Activated T-helper 2 cell treated with anti-CD3 and anti-CD28 coated beads, Interferon-gamma antibody, Interleukin-2, Interleukin-4, amounts not matched to agents 10 μg/mL and 5 μg/mL and 100 μg/mL, durations not matched to agents 14 hours and 24 hours and 36 hours (primary cell): ENCODE measurements at places on chromosomes 11 and 22. TPM values are rescaled to one million over a fixed set of nuclear protein-coding genes. Genes with fewer than 3 reads are reported as not detected.

DEPDC7 gene
- 0.57 and 0.82 TPM in 2 replicates for total RNA-seq

KCNK4 gene
- total RNA-seq = not detected in 2 replicates

DNA sequence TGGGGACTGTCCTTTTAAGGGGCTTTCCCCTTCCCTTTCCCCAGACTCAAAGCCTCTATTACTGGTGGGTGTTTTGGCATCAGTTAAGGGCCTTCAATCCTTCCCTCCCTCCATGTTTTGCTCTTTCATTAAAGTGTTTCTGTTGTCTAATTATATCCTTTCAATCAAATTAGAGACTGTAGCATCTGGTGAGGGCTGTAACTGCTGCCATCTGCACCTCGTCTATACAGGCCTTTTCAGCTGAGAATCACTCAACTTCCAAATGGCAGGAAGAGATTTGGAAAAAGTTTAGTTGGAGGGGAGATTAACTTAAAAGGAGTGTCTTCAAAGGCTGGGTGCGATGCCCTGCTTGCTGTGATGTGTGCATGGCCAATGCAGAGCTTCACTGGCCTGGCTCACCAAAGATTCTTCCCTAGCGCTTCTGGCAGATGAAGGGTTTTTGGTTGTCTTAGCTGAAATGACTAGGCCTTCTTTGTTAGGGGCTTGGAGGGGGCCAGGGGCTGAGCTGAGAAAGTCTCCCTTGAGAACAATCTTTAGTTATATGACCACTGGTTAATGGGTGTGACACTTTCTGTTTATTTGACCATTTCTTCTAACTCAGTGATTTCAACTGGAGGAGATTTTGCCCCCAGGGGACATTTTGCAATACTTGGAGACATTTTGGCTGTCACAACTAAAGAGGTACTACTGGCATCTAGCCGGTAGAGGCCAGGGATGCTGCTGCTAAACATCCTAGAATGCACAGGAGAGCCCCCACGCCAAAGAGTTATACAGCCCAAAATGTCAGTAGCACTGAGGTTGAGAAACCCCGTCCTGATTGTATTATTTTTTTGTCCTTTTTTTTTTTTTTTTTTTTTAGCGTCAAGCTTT, 7.5 kb downstream of the KREMEN1 start:
- peaks cover 2% of the 10 kb centered on the region for H3K4me1 ChIP-seq
- DNase-seq = no peak
- no peak overlapping the region for H3K4me3 ChIP-seq
- H3K27ac ChIP-seq = no peak overlapping the region
- H3K36me3 ChIP-seq = no peaks in the 10 kb centered on the region
- H3K27me3 ChIP-seq = peaks cover 43% of the 10 kb centered on the region

KRTAP5-2 gene
- not detected in 2 replicates for total RNA-seq

BIRC2 gene
- 28.0 and 30.4 TPM in 2 replicates for total RNA-seq

DNA sequence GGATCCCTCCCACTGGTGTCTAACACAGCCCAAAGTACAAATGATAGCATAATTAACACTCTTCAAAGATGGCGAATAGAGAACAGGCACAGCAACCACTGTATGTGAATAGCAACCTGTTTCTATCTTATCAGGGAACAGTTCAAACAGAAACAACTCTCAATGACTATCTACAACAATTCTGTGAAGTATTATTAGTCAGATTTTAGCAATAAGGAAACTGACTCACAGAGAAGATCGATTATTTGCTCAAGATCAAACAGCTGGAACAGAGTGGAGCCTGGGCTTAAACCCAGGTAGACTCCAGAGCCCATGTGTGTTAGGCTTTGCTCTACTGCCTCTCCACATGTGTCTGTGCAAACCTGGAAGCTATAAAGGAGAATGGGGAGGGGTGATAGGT, 88.7 kb downstream of the C11orf58 start:
- no peak overlapping the region for H3K27ac ChIP-seq
- H3K4me3 ChIP-seq = no peak overlapping the region
- no peak for DNase-seq
- H3K4me1 ChIP-seq = peaks cover 11% of the 10 kb centered on the region
- H3K36me3 ChIP-seq = peaks cover 49% of the 10 kb centered on the region
- H3K27me3 ChIP-seq = no peaks in the 10 kb centered on the region

DNA sequence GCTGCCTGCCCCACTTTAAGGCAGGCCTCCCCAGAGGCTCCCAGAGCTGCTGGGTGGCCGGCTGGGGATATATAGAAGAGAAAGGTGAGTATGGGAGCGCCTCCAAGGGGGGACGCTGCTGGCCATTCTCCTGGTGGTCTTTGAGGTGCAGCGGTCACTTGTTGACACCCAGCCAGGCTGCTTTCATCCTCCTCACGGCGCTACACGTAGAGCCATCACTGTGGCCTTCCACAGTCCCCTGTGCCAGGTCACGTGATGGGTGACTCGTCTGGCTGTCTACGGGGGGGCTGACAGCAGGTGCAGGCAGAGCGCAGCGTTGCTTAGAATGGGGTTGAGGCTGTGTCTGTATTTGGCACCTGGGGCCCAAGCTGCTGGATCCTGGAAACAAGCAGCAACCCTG, 1.9 kb downstream of the ACR start:
- DNase-seq = peak; percentile 4
- H3K27me3 ChIP-seq = no peaks in the 10 kb centered on the region
- H3K4me1 ChIP-seq = no peaks in the 10 kb centered on the region
- H3K27ac ChIP-seq = no peak overlapping the region

DNA sequence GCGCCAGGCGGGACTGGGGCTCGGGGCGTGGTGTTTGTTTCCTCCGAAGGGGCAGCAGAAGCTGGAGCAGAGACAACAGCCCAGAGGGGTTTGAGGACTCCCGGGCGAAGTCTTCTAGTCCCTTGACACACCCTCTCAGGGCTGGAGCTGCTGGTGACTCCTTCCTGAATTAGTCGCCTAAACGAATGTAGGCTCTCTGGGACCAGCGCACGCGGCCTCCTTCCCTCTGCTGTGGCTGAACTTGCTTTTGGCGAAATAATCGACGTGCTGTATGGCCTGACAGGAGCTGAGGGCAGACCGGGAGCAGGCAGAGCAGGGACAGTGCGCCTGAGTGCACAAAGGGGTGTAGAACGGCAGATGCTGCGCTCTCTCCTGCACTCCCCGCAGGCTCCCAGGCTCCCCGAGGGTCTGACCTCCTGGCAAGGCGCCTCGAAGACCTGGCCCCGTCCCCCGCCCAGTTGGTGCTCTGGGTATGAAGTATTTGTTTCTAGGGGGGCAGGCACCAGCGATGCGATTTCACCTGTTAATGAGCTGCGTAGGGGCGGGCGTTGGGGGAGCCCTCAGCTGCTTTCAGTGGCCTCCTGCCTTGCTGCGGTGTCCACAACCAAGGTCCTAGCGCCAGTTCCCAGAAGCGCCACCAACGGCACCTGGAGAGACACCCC, 5.3 kb downstream of the SLC17A6 start:
- H3K36me3 ChIP-seq = peaks cover 3% of the 10 kb centered on the region
- DNase-seq = no peak
- peaks cover 64% of the 10 kb centered on the region for H3K27me3 ChIP-seq
- H3K4me3 ChIP-seq = no peak overlapping the region
- peaks cover 4% of the 10 kb centered on the region for H3K4me1 ChIP-seq

DNA sequence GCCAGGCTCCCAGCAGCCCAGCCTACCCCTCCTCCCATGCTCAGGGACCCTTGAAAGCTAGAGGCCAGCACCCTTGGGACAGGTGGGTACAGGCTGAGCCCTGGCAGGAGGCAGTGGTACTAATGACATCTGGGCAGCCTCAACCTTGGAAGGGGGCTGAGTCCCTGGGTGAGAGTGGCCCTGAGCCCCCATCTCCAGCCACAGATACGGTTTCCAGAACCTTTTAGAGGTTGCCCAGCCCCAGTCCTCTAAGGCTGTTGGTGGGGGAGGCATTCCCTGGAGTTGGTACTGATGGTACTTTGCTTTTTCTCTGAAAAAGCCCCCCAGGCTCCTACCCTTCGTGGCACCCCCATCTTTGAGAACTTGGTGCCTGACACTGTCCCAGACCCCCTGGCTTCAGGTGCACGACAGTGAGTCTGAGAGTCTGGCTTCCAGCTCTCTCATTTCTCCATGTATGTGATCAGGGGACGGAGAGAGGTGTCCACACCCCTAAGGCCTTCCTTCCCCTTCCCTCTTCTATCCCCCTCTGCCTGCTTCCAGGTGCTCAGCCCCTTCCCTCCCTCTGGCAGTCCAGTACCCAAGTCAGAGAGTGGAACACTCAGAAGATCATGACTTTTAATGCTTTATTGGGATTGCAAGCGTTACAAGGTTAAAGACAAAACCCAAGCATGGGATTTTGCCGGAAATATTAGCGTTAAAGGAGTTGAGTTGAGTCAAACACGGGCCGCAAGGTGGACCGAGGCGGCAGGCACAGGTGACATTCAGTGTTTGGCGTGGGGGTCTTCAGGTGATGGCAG, 10.5 kb downstream of the IGF2 start:
- no peak overlapping the region for H3K4me3 ChIP-seq
- H3K27me3 ChIP-seq = peaks cover 13% of the 10 kb centered on the region
- no peaks in the 10 kb centered on the region for H3K36me3 ChIP-seq
- DNase-seq = no peak
- H3K4me1 ChIP-seq = no peaks in the 10 kb centered on the region
- H3K27ac ChIP-seq = no peak overlapping the region

FAM180B gene
- total RNA-seq = 0.25 and 0.39 TPM in 2 replicates

GRCh38 chr22:38951734-38952133, 5.7 kb upstream of the APOBEC3A start:
- no peak for DNase-seq
- no peaks in the 10 kb centered on the region for H3K36me3 ChIP-seq
- no peak overlapping the region for H3K4me3 ChIP-seq
- peaks cover 46% of the 10 kb centered on the region for H3K4me1 ChIP-seq
- H3K27ac ChIP-seq = no peak overlapping the region
- H3K27me3 ChIP-seq = peaks cover 9% of the 10 kb centered on the region

OR5A1 gene
- total RNA-seq = not detected in 2 replicates

DNA sequence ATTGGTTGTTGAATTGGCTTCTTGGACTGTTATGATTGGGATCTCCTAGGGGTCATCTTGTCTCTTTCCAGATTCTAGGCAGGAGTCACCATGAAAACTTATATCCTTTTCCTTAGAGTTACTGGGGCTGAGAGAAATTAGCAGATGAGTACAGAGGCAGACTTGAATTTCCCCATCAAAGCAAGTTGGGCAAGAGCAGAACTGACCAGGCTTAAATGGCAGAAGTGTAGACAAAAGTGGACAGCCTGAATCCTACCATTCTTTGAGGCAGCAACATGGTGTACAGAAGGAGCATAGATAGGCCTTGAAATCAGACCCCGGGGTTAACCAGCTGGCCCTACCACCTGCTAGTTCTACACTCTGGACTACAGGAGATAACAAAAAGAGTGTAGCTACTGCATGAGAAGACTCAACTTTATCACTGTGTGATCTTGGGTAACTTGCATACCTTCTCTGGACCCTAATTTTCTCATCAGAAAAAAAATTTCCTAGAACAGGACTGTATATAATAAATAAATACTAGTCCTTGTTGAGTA, 427.4 kb upstream of the CADM1 start:
- no peak overlapping the region for H3K4me3 ChIP-seq
- no peaks in the 10 kb centered on the region for H3K36me3 ChIP-seq
- peaks cover 19% of the 10 kb centered on the region for H3K4me1 ChIP-seq
- H3K27ac ChIP-seq = no peak overlapping the region
- DNase-seq = no peak

DNA sequence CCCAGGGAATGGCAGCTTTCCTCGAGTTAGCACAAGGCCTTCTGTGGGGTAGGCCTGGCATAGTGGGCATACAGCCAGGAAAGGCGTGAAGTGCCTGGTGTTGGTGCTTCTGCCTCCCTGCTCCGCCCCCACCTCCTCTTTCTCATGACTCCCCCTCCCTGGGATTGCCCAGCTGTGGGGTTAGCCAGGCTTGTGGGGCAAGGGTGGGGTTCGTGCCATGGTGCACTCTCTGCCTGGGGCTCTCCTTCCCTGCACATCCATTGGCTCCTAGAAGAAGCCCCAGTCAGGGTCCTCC, 236.8 kb upstream of the NCAM1 start:
- no peak overlapping the region for H3K4me3 ChIP-seq
- no peaks in the 10 kb centered on the region for H3K27me3 ChIP-seq
- no peaks in the 10 kb centered on the region for H3K36me3 ChIP-seq
- H3K27ac ChIP-seq = no peak overlapping the region

MRGPRX4 gene
- not detected in 2 replicates for total RNA-seq

GRCh38 chr11:13314676-13315394, 37.2 kb downstream of the BMAL1 start:
- no peak overlapping the region for H3K4me3 ChIP-seq
- H3K4me1 ChIP-seq = peaks cover 22% of the 10 kb centered on the region
- DNase-seq = no peak
- H3K27me3 ChIP-seq = no peaks in the 10 kb centered on the region
- H3K27ac ChIP-seq = no peak overlapping the region

GRCh38 chr11:60977836-60978235, 6.4 kb downstream of the CD6 start:
- peak overlapping the region; percentile 85 for H3K4me3 ChIP-seq
- peaks cover 91% of the 10 kb centered on the region for H3K36me3 ChIP-seq
- no peaks in the 10 kb centered on the region for H3K27me3 ChIP-seq
- no peak for DNase-seq
- H3K4me1 ChIP-seq = peaks cover 66% of the 10 kb centered on the region

- no peaks in the 10 kb centered on the region for H3K36me3 ChIP-seq
- no peak overlapping the region for H3K27ac ChIP-seq
- H3K4me1 ChIP-seq = peaks cover 3% of the 10 kb centered on the region
- peaks cover 9% of the 10 kb centered on the region for H3K27me3 ChIP-seq
- no peak for DNase-seq
Observed at GRCh38 chr11:118625036-118625690, 17.7 kb downstream of the PHLDB1 start.

DEFB131B gene
- not detected in 2 replicates for total RNA-seq

GRCh38 chr11:15801616-15802015, 554.7 kb downstream of the SOX6 start:
- H3K4me3 ChIP-seq = no peak overlapping the region
- H3K4me1 ChIP-seq = peaks cover 16% of the 10 kb centered on the region
- no peaks in the 10 kb centered on the region for H3K36me3 ChIP-seq
- H3K27me3 ChIP-seq = no peaks in the 10 kb centered on the region
- peak overlapping the region; percentile 90 for H3K27ac ChIP-seq

- no peaks in the 10 kb centered on the region for H3K36me3 ChIP-seq
- H3K27me3 ChIP-seq = no peaks in the 10 kb centered on the region
- no peak overlapping the region for H3K4me3 ChIP-seq
- no peak for DNase-seq
Observed at GRCh38 chr11:44775366-44775984, 48.7 kb downstream of the TSPAN18 start.

DNA sequence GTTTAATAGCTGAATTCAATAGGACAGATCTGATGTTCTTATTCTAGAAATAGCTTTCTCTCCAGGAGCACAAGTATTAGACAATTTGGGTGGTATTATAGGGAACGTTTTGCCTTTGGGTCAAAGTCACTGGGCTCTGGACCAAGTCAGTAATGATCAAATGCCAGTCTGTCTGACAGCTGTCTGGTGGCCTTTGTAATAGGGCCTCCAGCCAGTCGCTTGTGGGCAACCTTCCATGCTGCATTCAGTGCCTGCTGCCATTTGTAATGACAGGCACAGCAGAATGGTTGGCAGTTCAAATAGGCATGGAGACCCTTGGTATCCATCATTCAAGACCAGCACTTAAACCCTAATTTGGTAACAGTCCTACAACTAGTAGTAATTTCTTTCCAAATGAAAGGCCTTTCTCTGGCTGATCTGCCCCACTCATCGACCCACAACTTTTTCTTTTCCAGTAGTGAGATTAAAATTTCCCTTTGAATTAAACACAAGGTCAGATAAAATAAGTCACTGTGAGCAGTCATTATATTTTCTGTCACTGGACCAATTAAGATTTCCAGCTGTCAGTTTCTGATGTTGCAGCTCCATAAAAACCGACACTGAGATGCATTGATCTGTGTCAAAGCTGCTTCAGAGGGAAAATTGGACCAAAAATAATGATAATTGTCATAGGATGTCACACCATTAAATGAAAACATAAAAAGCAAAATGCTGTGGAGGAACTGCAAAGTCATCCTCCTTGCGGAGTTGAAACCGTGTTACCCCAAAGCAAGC, 1038.1 kb downstream of the LRRC4C start:
- H3K4me1 ChIP-seq = no peaks in the 10 kb centered on the region
- no peak for DNase-seq
- no peaks in the 10 kb centered on the region for H3K36me3 ChIP-seq
- H3K27ac ChIP-seq = no peak overlapping the region
- H3K27me3 ChIP-seq = no peaks in the 10 kb centered on the region
